ENCODE measurements at places on chromosomes 5 and 9.

DNA sequence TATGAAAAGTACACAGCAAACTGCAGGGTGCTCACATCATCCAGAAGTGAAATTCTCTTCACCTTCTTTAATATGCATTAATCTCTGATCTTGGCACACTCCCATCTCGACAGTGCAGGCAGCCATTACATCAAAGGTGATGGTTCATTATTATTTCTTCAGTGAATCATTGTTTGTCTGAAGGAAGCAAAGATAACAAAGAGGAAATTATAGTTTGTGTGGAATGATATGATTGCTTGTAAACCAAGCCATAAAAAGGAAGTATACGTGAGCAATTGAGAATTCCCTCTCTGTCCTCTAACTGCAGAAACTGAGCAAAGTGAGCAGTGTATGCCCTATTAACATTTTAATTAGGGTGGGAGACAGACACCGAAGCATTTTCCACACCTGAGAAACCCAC lies 171.6 kb upstream of the PPP1R2B start:
- DNase-seq: no peak

- DNase-seq: no peak
Measured at GRCh38 chr9:5052838-5053237, 67.8 kb downstream of the JAK2 start.

- DNase-seq: no peak
Measured at GRCh38 chr5:37771203-37771611, 68.6 kb downstream of the GDNF start.

DNA sequence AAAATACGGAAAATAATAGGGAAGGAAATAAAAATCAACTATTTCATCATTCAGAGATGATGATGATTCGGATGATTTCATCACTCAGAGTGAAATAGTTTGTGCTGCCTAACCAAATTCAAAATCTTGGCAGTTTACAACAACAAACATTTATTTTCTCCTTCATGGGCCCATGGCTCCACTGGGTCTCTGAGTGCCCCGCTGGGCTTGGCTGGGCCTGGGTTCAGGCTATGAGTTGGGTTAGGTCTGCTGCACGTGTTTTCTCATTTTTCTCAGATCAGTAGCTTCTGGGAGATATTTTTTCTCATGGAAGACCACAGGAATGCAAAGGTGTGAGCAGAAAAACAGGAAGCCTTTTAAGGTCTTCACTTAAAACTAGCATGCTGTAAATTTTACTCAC lies 24.0 kb upstream of the F2RL1 start:
- no peak for DNase-seq

- no peak for DNase-seq
Measured at GRCh38 chr9:37812773-37813379, 12.3 kb downstream of the DCAF10 start.

GRCh38 chr5:131413605-131414559 lies 150.0 kb downstream of the CDC42SE2 start:
- no peak for DNase-seq

DNA sequence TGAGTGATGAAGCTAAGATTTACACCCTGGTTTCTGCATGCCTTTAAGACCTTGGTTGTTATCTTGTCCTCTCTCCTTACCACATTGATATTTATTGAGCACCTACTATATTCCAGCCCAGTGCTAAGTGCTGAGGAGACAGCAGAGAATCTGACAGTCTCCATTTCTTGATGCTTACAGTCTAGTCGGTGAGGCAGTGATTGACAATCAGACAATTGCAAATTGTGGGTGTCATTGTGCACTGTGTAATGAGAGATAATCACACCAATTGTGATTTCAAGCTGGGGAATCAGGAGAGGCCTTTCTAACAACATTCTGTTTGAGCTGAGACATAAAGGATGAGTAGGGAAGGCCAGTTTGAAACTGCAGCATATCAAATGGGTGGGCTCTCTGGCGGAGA lies 41.7 kb upstream of the PPARGC1B start:
- no peak for DNase-seq

DNA sequence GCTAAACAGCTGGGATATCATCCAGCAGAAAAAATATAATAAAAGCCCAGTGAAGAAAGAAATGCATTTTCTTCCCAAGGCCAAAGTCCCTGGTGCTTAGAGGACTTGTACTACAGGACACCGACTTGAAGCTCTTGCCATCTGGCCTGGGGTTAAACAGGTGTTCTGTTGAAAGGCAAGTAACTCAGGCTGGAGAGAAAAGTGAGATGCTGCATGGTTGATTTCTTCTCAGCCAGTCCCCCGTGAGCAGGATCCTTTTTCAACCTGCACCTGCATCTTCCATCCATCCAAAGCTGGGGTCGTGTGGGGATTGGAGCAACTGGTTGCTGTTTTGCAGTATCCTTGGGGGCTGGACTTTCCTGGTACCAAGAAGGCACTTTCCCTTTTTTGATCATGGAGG lies 146.1 kb upstream of the RPS23 start:
- DNase-seq: no peak

GRCh38 chr9:134219646-134220060 lies 55.3 kb upstream of the RNU6ATAC start:
- no peak for DNase-seq

GRCh38 chr5:115475788-115476187 lies 68.8 kb downstream of the FEM1C start:
- no peak for DNase-seq

GRCh38 chr9:85053206-85053786 lies 383.8 kb downstream of the NTRK2 start:
- DNase-seq: no peak

DNA sequence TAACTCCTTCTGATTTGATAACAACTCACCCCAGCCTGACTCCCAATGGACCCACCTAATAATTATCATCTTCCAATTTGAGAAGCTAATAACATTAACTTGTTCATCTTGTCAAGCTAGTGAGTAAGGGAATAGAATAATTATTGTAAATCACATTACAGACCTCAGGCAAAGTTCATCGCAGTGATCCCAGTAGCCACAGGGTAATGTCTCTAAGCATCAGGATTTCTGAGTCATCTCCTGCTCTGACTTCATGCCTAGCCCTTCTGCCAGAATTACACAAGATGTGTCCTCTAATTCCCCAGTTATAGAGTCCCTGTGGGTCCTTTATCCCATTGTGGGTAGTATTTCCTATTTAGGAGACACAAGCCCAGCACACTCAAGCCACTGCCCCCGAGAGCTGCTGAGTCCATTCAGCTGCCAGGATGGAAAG lies 365.7 kb downstream of the DEPDC1B start:
- DNase-seq: no peak

DNA sequence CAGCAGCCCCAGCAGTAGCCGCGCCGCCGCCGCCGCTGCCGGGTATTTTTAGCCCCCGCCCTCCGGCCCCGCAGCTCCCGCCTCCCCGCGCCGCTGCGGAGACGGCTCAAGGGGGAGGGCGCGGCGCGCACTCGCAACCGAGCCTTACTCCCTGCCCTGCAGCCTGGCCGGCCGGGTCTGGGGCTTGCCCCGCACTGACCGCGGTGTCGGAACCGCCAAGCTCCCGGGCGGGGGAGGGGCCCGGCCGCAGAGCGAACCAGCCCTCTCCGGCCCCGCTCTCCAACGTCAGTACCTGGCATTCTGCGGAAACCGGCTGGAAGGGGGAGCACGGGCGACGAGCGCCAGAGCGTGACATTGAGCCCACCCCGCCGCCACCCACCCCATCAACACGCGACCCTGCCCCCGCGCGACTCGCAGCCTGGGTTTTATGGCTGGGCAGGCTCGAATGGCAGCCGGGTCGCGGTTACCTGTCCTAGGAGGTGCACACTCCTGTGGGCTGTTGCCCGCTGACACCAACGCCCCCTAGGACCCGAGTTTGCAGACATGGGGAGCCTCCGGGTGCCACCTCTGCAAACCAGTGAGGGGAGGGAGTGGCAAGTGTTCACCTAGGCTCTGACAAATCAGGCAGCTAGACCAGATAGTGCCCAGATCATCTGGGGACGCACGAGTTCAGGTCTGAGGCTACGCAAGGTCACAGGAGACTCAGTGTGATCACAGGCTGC lies at the start of gene ACSL6:
Gene ACSL6, minus strand, starts transcription at position 37 of the 722 bp plus-strand sequence. CDS start 105 bp downstream, outside the sequence.
- DNase-seq: no peak

GRCh38 chr5:23627976-23628375 lies 120.6 kb downstream of the PRDM9 start:
- no peak for DNase-seq

DNA sequence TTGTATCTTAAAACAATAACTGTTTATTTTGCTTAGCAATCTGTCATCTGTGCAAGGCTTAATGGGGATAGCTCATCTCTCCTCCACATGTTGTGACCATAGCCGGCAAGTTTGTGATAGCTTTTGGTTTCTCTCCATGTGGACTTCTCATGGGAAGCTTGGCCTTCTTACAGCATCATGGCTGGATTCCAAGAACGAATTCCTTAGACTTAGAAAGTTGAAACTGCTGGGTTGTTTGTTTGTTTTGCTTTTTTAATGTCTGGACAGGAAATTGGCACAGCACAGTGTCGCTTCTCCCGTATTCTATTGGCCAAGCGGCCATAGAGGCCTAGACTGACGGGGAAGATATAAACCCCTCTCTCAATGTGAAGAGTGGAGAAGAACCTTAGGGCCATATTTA lies 61.0 kb upstream of the PRDM9 start:
- no peak for DNase-seq

GRCh38 chr5:35171078-35171477 lies 59.2 kb downstream of the PRLR start:
- no peak for DNase-seq

All from SIG-M5 (cell line).